ENCODE measurements at places on chromosomes 16 and 17.

DNA sequence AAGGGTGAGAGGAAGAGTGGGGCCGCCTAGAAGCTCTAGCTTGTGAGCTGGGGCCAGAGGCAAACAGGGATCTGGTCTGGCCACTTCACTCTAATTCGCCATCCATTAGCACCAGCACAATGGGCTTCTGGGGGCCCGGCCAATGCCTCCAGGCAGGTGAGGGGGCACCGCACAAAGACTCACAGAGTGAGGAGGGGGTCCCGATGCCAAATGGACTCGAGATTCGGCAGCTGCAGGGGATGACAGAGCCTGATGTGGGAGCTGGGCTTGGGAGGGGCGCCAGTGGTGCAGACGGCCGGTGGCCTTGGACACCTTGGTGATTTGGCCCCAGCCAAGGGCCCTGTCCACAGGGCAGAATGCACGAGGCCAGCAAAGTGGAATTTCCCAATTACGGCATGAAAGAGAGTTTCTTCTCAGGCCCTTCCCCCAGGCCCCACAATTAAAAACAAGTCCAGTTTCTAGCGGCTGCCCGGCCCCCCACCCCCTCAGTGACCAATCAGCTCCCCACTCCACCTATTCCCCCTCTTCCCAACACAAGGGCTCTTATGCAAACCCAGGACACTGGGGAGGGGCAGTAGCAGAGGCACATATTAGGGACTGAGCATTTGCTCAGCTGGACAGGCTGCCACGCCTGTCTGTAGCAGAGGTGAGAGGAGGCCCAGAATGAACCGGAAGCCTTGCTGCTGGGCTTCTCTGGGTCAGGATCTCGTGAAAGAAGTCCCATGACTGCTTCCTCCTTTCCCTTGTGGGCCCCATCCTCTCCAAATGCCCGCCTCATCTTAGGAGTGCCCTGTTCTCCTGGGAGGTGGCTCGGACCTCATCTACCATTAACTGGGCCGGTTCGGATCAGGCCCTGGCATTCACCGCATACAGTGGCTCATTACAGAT lies 39.4 kb upstream of the MTSS2 start:
- DNase-seq: no peak

DNA sequence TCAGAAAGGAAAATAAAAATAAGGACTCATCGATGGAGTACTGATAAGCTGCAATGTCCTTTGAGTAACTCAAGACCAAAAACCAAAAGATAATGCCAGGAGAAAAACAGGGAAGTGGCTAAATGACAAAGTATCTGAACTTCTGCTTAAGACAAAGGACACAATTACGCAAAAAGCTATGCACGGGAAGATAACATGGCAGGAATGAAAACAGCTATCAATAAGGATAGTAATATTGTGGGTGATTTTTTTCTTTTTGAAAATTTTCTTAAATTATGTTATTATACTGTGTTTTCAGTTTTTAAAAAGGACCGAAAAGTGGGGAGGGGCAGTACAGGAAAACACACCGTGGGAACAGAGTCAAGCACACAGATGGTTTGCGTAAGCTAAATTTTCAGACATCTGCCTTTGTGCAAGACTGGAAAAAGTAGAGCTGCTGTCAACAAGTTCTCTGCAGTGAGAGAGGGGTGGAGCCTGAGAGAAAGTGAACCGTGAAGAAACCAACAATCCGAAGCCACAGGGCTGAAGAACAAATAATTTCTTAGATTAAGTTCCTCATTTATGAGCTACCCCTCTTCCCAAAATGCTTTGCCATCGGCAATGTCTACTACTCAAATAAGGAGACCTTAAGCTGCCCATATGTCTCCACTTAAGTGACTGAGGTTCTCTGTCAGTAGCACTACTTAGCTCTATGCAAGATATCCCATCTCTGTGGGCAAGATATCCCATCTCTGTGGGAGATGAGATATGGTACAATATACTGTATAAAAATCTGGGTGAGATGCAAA lies 99.9 kb upstream of the CORO6 start:
- DNase-seq: no peak

DNA sequence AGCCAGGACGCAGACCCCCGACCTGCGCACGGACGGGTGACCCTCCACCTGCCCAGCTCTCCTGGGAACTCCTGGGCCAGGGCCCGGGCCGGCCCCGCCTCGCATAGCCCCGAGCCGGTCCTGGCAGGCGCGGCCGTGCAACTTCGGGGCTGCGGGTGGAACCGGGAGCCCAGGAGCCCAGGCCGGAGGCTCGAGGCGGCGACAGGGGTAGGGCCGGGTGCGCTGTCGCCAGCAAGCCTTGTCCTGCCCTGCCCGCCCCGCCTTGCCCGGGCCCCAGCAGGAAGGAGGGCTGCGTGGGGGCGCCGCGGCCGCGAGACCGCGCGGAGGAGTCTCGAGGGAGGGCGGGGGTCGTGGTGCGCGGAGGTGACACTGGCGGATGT lies 408 bp downstream of the LMF1 start:
- no peak for DNase-seq

DNA sequence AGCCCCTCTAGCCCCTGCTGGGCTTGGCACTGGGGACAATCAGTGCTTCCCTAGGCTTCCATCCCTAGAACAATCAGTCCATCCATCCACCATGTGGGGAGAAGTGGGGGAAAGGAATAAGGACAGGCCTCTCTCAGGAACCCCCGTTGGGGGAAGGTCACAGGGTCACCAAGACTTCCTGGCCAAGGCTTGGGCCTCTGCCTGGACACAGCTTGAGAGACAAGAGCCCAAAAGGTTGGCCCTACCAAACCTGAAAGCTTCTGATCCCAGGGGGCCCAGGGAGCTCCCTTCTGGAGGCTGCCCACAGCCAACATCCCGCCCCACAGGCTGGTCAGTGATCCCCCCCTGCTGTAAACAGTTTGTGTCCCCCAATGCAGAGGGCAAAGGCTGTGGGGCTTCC lies 16.2 kb upstream of the MTMR4 start:
- no peak for DNase-seq

GRCh38 chr16:22370038-22370820 lies 4.2 kb downstream of the CDR2 start:
- DNase-seq: no peak

DNA sequence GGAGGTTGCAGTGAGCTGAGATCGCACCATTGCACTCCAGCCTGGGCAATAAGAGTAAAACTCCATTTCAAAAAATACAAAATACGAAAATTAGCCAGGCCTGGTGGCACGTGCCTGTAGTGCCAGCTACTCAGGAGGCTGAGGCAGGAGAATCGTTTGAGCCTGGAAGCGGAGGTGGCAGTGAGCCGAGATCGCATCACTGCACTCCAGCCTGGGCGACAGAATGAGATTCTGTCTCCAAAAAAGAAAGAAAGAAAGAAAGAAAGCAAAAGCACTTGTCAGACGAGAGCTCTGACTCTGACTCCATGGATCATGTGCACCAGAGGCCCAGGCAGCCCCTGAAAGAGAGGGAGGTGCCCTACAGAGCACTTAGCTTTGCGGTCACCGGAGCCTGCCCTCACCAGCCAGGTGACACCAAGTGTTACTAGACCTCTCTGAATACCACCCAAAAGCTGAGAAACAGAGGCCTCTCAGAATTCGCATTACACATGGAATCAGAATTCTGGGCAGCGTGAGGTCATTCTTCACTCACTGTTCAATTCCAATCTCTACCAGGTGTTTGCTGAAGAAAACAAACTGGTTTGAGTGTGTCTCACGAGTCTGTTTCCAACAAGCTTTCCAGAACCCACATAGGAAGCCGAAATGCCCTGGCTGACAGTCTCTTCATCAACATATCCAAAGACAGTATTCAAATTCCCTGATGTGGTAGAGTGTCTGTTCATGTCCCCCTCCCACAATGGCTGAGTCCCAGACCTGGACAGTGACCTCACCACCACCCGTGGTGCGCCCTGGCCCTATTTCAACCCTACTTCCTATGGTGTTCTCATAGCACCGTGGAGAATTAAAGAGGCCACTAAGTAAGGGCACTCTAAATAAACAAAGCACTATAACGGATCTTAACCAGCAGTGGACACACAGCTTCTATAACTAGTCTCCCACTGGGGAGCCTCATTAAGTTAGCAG lies 1.5 kb downstream of the FLCN start:
- no peak for DNase-seq

Data from nephron progenitor cell (in vitro differentiated cells).